Suppressor macrophage (primary cell): ENCODE measurements at places on chromosomes 2 and 18.

GRCh38 chr2:119349289-119349688, 17.3 kb downstream of the C2orf76 start:
- DNase-seq: no peak

DNA sequence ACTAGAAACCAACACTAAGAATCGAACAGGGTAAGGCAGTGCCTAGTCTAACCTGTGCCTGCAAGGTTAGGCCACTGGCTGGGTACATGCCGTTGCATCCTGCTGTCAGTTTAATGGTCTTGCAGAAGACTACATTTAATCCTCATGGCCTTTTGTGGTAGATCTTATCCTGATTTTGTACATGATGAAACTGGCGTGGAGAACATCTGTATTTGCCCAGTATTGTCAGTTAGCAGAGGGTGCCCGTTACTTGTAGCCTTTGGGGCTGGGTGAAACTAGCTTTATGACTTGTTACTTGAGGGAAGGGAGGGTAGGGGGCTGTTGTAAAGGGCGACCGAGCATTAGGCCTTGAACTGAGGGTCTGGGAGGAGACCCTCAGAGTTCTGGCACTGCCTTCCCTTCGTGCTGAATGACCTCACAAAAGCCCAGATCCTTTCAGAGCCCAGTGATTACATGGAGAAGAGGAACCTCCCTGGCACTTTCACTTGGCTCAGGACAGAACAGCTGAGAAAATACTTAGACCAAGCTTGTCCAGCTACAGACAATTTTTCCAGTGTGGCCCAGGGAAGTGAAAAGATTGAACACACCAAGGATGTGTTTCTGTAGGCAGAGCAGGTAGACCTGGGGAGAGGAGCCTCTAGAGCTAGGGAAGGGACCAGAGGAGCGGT, 19.5 kb downstream of the SLC20A1 start:
- DNase-seq: no peak

GRCh38 chr2:200625958-200626363, 40.1 kb downstream of the AOX1 start:
- DNase-seq: peak; percentile 70

GRCh38 chr2:96153291-96153713, 8.1 kb upstream of the DUSP2 start:
- DNase-seq: no peak

DNA sequence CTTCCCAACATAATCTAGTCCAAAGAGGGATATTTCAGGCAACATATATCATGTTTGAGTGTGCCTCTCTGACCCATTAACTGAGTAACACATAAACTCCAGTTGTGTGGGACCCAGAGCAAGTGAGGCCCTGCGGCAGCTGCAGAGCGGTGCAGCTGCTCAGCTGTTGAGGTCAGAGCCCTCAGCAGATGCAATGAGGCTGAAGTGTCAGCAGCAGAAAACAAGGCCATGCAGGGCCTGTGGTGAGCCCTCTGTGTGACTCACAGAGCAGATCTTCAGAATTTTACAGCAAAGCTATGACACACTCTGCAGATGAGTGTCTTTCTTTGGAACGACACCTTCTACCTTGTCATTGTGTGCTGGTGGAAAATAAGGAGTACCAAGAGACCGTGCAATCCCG, 168.5 kb downstream of the CBLN2 start:
- no peak for DNase-seq

GRCh38 chr2:55718165-55719008, 24.7 kb upstream of the PNPT1 start:
- DNase-seq: peak; percentile 75

- DNase-seq: no peak
Observed at GRCh38 chr2:109474319-109474825, 139.4 kb downstream of the SEPTIN10 start.

DNA sequence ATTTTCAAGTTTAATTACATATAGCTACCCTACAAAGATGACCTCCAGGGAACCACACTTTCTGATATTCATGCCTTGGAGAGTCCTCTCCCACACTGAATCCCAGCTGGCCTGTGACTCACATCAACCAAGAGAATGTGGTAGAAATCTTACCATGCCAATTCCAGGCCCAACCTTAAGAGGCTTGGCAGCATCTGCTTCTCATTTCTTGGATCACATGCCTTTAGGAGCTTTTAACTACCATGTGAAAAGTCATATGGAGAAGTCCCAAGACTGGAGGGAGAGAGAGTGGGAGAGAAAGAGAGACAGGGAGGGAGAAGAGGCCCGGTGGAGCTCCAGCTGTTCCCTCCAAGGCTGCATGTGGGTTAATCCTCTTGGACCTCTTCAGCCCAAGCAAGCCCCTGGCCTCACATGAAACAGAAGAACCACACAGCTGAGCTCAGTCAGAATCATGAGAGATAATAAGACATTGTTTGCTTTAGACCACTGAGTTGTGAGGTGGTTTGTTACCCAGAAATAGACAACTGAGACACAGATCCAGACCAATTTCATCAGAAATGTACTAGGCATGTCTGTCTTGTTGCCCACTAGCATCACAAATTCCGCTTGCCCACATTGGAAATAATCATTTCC, 190.7 kb downstream of the MTCL1 start:
- DNase-seq: peak; percentile 23

- peak; percentile 18 for DNase-seq
Observed at GRCh38 chr2:134020608-134021007, 233.3 kb upstream of the MGAT5 start.

DNA sequence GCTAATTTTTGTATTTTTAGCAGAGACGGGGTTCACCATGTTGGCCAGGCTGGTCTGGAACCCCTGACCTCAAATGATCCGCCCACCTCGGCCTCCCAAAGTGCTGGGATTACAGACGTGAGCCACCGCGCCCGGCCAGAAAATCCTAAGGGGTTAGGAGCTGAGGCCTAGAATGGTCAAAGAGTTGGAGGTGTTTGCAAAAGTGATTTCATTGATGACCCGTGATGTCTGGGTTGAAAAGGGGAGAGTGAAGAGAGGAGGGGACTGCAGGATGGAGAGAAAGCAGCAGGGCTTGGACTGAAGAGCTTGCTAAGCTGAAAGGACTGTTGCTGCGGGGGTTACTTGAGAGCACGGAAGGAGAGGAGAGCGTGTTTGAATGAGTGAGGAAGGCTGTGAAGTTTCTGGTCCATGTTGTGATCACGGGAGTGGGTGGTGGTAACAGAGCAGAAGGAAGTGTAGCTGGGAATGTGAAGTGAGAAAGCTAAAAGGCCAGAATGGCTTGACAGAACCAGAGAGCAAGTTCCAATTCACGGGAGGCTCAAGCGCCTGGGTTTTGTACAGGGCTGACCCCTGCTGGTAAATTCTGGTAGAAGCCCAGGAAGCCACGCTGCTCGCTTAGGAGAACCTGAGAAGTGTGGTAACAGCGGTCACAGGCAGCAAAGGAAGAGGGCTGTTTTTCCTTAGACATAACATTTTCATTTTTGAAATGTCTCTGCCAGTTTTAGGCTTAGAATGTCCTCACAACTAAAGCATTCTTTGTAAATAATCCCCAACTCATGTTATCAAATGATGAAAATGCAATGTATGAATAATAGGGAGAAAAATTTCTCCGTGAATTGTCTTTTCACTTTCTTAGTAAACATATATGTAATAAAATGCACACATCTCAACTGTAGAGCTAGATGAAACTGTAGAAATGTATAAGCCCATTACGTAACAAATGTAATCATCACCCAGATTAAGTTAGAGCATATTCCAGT, 40.5 kb upstream of the ACTR2 start:
- peak; percentile 87 for DNase-seq

DNA sequence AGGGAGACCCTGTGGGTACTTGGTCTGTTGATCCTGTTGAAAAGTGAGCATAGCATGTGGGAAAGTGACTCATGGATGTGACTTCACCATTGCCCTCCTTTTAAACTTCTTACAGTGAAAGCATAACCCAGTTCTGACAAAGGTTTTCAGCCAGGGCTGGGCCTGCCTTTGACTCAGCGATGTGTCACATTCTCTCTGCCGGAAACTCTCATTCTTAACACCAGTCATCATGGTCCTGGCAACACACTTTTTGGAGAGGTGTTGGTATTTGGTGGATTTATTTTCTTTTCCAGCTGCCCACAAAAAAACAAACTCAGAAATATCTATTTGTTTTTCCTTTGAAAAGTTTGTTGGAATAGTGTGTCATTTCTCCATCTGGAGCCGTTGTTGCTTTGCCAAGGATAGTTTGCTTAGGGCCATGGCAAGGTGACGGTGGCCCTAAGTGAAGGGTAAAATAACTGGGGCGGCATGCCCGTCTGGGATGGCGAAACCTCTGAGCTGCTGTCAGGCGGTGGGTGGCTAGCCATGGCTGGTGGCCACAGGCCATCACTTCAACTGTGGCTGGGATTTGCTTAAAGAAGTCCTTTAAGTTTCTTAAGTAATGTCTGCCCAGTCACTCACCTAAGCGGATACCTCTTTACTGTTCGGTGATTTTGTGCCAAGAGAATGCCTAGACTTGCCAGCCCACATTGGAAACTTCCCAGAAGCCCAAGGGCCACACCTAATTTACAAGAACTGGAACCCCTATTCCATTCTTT, 123.3 kb downstream of the LTBP1 start:
- DNase-seq: no peak

- DNase-seq: no peak
Observed at GRCh38 chr2:149221898-149222297, 108.5 kb upstream of the LYPD6 start.

DNA sequence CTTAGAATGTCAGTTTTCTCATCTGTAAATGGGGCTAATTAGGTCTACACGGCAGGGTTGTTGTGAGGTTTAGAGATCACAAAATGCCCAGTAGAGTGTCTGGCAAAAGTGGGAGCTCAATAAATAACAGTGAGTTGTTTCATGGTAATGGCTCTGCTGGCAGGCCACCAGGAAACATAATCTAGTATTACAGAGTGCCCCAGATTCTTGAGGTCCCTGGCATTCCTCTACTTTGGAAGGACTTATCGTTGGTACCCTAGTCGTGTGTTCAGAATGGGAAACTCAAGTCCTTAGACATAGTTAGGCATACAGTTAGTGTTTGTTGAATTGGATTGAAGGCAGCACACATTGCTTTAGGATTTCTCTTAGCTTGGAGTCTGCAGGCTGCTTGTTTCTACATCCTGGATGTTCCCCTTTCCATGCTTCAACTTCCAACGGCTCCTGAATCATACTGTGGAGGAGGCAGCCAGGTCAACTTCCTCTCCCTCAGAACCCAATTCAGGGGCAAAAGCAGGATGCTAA, 161.5 kb upstream of the FOSL2 start:
- peak; percentile 80 for DNase-seq

DNA sequence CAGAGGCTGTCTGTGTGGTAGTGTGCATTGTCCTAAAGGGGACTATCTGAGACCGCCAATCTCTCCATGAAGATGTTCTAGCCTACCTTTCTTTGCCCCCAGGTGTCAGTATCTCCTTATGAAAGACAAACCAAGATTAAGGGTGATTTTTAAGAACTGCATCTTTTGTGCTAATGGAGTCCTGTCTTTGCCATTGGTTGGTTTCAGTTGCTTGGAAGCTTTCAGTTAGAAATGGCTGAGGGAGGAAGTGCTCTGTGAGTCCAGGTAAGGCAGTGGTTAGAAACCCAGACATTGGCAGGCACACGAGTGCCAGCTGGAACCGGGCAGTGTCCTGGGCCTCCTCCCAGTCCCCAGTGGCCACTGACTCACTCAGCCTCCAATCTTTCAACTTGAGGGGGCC, 111.3 kb downstream of the DOCK10 start:
- no peak for DNase-seq

GRCh38 chr2:160582490-160583145, 89.0 kb upstream of the RBMS1 start:
- no peak for DNase-seq

- DNase-seq: no peak
Observed at GRCh38 chr2:213238753-213239495, 45.3 kb upstream of the SPAG16 start.

- no peak for DNase-seq
Observed at GRCh38 chr2:220512419-220512818, 885.0 kb downstream of the SLC4A3 start.

- peak; percentile 39 for DNase-seq
Observed at GRCh38 chr2:64586883-64587481, 62.9 kb downstream of the AFTPH start.

GRCh38 chr2:201660293-201660895, 17.1 kb upstream of the TMEM237 start:
- peak; percentile 12 for DNase-seq

- DNase-seq: no peak
Observed at GRCh38 chr2:55451699-55452098, 32.0 kb upstream of the CCDC88A start.

- no peak for DNase-seq
Observed at GRCh38 chr2:20496076-20496872, 49.4 kb downstream of the RHOB start.

GRCh38 chr18:40670668-40671375, 1284.2 kb upstream of the PIK3C3 start:
- DNase-seq: no peak

DNA sequence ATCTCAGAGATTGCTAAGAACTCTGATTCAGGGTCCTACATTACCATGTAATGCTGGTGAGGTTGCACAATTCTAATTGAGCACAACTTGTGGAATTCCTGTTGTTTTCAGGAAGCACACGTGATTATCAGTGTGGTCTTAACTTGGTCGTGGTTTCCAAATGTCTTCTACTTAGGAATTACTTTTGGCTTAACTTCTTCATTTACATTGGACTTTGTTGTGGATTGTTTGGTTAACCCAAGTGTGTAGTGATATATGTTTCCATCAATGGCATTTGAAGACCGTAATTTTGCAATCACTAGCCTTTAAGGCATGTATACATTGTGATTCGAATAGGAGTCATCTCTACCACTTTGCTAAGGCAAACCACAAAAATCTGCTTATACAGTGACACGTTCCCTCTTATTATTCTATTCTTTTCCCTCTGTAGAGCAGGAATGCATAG, 373.3 kb downstream of the IRS1 start:
- no peak for DNase-seq

DNA sequence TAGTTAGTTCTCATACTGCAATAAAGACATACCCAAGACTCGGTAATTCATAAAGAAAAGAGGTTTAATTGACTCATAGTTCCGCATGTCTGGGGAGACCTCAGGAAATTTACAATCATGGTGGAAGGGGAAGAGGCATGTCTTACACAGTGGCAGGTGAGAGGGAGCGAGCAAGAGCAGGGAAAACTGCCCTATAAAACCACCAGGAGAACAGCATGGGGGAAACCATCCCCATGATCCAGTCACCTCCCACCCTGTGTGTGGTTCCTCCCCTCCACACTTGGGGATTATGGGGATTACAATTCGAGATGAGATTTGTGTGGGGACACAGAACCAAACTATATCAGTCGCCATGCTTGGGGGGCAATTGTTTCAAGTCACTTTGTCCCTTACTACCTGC, 1.1 kb upstream of the SSB start:
- no peak for DNase-seq

DNA sequence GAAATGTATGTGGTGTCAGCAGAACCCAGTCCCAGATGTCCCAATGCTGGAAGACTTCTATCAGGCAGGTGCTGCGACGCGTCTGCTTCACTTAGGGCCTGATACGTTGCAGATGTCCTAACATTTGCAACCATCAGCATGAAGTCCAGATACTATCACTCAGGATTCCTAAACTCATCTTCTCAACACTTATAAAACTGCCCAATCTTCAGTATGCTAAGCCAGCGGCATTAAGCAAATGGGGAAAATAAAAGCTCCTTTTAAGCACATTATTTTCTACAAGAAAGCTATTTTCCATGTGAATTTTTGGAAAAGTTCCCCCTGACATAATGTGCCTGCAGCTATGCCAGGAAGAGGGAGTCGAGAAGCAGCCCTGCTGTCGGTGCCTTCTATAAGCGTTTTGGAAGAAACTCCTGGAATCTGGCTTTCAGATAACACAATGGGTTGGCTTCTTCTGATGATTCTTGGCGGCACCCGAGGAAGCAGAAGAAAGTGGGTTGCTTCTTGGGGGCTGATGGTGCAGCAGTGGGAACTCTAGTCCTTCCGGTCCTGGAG, 60.7 kb upstream of the ITGA6 start:
- DNase-seq: no peak
